ENCODE measurements at places on chromosomes 6 and 20.
A peak's percentile ranks its signal among the peaks of the same experiment; 100 is the strongest.

- no peak for DNase-seq
Measured at GRCh38 chr6:169452869-169453620, 199.4 kb upstream of the THBS2 start.

DNA sequence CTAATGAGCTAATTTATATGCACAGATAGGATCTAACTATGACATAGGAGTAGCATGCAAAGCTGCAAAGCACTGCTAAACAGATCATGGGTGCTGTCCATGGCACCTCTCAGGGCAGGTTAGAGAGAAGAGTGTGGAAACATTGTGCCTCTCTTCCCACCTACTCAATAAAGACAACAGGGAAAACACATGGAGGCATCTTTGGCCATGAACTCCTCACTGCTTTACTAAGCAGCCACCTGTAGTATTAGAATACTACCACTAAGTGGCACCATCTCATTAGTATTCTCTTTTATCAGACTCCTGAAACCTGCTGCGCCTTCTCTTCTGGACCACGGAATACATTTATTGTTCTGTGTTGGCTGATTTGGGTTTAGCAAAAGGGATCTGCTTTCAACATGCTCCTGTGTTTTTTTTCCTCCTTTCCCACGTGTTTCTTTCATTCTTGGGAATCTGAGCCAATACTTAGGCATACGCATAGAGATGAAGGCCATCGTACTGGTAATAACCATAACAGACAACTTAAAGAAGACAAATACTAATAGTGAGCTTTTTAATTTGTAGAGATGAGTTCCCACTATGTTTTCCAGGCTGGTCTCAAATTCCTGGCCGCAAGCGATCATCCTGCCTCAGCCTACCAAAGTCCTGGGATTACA is 9.4 kb upstream of the HDDC2 start:
- peak; percentile 78 for DNase-seq

- DNase-seq: no peak
Measured at GRCh38 chr20:25444556-25444955, 37.1 kb downstream of the GINS1 start.

DNA sequence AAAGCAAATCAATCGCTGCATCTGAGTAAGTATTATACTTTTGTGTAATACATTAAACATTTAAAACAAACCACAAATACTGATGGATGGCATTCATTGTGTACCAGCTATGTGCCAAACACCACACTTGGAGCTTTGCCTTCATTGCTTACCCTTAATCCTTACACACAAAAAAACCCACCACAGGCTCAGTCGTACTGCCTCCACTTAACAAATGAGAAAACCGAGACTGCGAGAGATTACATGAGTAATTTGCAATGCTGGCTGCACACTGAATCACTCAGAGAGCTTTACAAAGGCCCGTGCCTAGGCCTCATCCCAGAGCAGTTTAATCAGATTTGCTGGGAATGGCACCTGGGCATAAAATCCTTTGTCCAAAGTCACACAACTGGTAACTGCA is 130.5 kb downstream of the EDN1 start:
- DNase-seq: no peak

- DNase-seq: no peak
Measured at GRCh38 chr20:58910473-58910872, 58.0 kb downstream of the GNAS start.

- DNase-seq: no peak
Measured at GRCh38 chr20:32563311-32564272, 21.5 kb downstream of the NOL4L start.

DNA sequence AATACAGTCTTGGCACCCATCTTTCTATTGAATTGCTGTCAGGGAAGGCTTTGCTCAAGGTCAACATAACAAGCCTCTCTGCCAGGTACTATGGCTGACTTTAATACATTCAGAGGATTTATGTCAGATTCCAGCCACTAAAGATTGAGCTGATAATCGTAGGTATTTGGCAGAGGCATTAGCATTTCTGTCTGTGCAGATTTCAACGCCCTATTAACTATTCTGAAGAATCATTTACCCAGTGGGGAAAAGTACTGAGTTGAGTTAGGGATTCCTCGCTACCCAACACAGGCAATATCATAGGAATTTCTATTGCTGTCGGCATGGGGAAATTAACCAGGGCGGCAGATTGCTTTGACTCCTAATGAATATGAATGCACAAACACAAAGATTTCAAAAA is 233.7 kb upstream of the SPTLC3 start:
- DNase-seq: no peak

DNA sequence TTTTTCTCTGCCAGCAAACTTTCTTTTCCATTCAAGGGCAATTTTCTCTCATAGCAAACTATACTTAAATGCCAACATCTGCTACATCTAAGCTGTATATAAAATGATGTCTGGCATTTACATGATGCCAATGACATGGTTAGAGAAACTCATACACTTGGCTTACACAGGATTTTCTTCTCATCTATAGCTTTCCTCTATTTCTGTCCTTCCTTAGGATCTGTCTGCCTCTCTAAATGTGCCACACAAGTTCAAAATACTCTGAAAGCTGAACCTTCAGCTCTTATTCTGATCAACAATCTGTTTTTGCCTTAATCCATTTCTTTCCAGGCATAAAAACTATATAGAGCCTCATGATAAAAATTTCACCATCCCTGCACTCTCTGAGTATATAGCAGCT is 290.9 kb upstream of the RNF217 start:
- no peak for DNase-seq

- no peak for DNase-seq
Measured at GRCh38 chr6:2945153-2945452, 26.3 kb downstream of the SERPINB6 start.

GRCh38 chr6:10098756-10099528 is 315.9 kb downstream of the TFAP2A start:
- DNase-seq: no peak

- peak; percentile 40 for DNase-seq
Measured at GRCh38 chr20:62824476-62825332, 7.9 kb downstream of the COL9A3 start.
